ENCODE measurements at places on chromosomes 2 and 18.

DNA sequence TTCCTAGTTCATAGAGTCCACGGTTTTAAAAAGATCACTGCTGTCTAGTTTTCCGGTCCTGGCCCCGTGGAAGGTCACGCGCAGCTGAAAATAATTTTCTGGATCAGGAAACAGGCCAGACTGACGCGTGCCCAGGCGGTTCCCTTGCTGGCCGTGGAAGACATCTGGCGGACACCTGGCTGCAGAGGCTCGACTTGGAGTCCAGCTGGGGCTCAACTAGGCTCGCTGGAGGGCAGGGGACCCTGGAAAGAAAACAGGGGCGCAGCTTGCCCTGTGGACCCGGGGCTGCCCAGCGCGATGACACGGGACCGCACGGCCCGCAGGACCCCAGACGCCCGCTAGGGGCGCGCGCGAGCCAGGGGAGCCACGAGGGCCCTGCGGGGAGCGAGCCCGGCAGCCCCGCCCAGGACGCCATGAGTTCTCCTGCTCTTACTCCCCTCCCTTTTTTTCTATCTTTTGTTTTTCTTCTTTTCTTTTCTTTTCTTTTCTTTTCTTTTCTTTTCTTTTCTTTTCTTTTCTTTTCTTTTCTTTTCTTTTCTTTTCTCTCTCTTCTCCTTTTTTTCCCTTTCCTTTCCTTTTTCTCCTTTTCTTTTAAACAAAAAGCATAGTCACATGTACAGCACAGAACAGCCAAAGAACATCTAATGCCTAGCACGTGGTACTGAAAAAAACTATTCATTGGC is 43.2 kb upstream of the UBE2F start:
- H3K36me3 ChIP-seq = peaks cover 2% of the 10 kb centered on the region
- H3K27ac ChIP-seq = no peak overlapping the region
- no peak overlapping the region for H3K4me3 ChIP-seq
- DNase-seq = peak; percentile 87
- H3K4me1 ChIP-seq = 0 out of 2 replicates have a peak, but pooled peaks cover 4% of the 10 kb centered on the region
- peaks cover 2% of the 10 kb centered on the region for H3K27me3 ChIP-seq

DNA sequence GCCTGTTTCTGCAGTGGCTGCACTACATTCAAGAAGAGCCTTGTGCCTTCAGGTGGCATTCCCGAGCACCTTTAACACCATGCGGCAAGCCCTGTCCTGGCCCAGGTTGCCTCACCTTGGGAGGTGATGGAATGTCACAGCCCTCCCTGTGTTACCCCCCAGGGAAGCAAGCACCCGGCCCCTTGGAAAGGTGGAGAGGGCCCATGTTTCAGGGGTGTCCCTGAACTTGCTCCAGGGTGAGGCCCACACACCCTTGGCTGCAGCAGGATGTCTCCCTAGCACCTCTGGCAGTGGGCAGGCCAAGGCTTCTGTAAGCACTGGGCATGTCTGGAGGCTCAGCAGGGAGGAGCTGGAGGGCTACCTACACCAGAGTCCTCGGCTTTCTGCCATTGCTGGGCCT is 29.3 kb upstream of the ACAA2 start:
- no peak for DNase-seq
- no peak overlapping the region for H3K27ac ChIP-seq
- no peaks in the 10 kb centered on the region for H3K27me3 ChIP-seq
- H3K36me3 ChIP-seq = no peaks in the 10 kb centered on the region
- H3K4me1 ChIP-seq = peaks cover 15% of the 10 kb centered on the region

GRCh38 chr2:72543497-72544216 is 282.2 kb downstream of the EXOC6B start:
- no peaks in the 10 kb centered on the region for H3K36me3 ChIP-seq
- peaks cover 9% of the 10 kb centered on the region for H3K4me1 ChIP-seq
- no peaks in the 10 kb centered on the region for H3K27me3 ChIP-seq
- no peak overlapping the region for H3K27ac ChIP-seq
- DNase-seq = no peak

DNA sequence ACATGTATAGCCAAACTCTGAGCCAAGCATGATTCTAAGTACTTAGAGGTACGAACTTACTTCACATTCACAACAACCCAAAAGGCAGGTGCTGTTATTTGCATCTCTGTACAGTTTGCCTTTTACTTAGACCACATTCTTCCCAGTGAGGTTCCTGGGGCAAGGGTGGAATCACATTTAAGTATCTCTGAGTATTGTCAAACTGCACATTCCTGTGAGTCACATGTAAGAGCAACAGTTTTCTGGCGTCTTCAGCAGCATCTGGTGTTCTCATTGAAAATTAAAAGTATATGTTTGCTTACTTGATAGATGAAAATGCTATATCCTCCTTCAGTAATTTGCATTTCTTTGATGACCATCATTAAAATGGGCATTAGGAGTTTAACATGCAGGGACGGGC is 119.1 kb downstream of the UXS1 start:
- peaks cover 19% of the 10 kb centered on the region for H3K4me1 ChIP-seq
- H3K27me3 ChIP-seq = no peaks in the 10 kb centered on the region
- no peak for DNase-seq

- no peaks in the 10 kb centered on the region for H3K4me1 ChIP-seq
- no peaks in the 10 kb centered on the region for H3K36me3 ChIP-seq
- DNase-seq = no peak
- H3K27ac ChIP-seq = no peak overlapping the region
Observed at GRCh38 chr2:154097833-154098398, 226.2 kb downstream of the GALNT13 start.

- peaks cover 45% of the 10 kb centered on the region for H3K4me1 ChIP-seq
- H3K27ac ChIP-seq = peak overlapping the region; percentile 59
- no peak overlapping the region for H3K4me3 ChIP-seq
- no peaks in the 10 kb centered on the region for H3K27me3 ChIP-seq
- DNase-seq = no peak
Observed at GRCh38 chr2:50650403-50650810, 381.5 kb downstream of the NRXN1 start.

- no peaks in the 10 kb centered on the region for H3K36me3 ChIP-seq
- H3K27me3 ChIP-seq = peaks cover 77% of the 10 kb centered on the region
- peak; percentile 56 for DNase-seq
- no peak within 1 kb of the TSS for H3K27ac ChIP-seq
- H3K4me3 ChIP-seq = peak within 1 kb of the TSS; percentile 88
Observed at GRCh38 chr18:2846636-2847316, at the start of gene EMILIN2. EMILIN2 (plus strand) TSS chr18:2847006; CDS start chr18:2847189, 183 bp downstream.

GRCh38 chr2:202014318-202014717 is 19.3 kb upstream of the FZD7 start:
- H3K36me3 ChIP-seq = no peaks in the 10 kb centered on the region
- H3K4me3 ChIP-seq = no peak overlapping the region
- DNase-seq = no peak
- peaks cover 25% of the 10 kb centered on the region for H3K4me1 ChIP-seq
- H3K27ac ChIP-seq = no peak overlapping the region
- peaks cover 17% of the 10 kb centered on the region for H3K27me3 ChIP-seq
